Effector memory CD8-positive, alpha-beta T cell (primary cell): ENCODE measurements at places on chromosomes 6 and 20.

GRCh38 chr20:38143646-38144554, 21.2 kb downstream of the TGM2 start:
- DNase-seq, result no peak

DNA sequence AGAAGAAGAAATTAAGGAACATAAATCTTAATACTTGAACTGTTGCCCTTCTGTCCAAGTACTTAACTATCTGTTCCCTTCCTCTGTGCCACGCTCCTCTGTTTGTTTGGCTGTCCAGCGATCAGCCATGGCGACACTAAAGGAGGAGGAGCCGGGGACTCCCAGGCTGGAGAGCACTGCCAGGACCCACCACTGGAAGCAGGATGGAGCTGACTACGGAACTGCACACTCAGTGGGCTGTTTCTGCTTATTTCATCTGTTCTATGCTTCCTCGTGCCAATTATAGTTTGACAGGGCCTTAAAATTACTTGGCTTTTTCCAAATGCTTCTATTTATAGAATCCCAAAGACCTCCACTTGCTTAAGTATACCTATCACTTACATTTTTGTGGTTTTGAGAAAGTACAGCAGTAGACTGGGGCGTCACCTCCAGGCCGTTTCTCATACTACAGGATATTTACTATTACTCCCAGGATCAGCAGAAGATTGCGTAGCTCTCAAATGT, 17.1 kb downstream of the IRF4 start:
- DNase-seq, result no peak

DNA sequence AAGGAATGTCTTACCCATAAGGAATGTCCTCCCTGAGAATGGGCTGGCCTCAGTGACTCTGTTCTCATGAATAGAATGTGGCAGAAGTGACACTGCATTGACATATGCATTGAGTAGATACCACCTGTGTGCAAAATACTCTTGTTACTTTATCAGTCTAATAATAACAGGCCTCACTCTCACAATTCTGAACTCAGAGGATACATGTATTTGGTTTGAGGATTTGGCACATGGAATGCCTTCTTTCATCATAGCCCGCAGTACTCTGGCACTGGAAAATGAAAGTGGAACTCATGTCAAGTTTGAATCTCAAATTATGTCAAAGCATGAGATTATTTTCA, 52.9 kb upstream of the PLCB4 start:
- no peak for DNase-seq

DNA sequence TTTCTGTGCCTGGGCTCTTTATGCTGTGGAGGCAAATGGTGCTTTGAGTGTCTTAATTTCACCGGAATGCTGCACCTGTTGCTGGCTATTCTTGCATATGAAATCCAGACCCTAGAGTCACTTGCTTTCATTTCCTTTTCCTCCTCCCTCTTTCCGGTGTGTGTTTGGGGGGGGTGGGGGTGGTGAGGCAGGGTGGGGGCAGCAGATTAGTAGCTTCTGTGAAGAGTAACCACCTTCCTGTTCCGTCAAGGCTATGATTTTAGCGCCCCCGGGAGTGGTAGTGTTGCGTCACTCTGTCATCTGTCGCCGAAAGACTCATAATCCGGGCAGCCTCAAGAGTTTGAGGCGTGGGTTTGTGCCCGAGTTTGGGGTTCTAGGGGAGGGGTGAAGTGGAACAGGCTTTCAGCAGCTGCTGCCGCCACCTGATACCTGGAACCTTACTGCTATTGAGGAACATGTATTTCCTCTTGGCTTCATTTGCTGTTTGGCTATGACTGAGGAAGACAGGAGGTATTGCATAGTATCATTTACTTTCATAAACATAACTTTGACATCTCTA, 49.1 kb downstream of the UTRN start:
- DNase-seq, result peak; percentile 63

- no peak for DNase-seq
Observed at GRCh38 chr20:41068806-41069205, 40.2 kb downstream of the TOP1 start.

DNA sequence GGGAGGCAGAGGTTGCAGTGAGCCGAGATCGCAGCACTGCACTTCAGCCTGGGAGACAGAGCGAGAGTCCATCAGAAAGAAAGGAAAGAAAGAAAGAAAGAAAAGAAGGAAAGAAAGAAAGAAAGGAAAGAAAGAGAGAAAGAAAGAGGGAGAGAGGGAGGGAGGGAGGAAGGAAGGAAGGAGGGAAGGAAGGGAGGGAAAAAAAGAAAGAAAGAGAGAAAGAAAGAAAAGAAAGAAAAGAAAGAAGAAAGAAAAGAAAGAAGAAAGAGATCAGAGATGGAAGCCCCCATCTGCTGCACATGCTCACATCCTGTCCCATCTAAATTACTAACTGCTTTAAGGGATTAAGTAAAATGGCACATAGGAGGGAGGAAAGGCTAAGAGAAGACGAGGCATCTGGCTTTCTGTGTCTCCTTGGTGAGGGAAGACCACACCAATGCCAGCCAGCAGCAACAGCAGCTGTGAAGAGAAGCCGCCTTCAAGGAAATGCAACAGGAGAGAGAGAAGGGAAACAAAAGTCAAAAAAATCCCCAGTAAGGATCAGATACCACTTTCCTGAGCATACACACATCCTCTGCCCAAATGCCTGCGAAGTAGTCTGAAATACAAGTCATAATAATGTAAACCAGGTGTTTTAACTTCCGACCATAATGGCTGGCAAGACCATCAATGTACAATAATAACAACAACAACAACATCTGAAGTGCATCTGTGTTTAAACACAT, 300.2 kb upstream of the JARID2 start:
- no peak for DNase-seq

GRCh38 chr6:132730560-132730959, 16.7 kb upstream of the VNN1 start:
- no peak for DNase-seq

- DNase-seq, result no peak
Observed at GRCh38 chr20:34574426-34574825, 15.9 kb downstream of the MAP1LC3A start.

- DNase-seq, result no peak
Observed at GRCh38 chr6:22101163-22101562, 195.7 kb downstream of the PRL start.

DNA sequence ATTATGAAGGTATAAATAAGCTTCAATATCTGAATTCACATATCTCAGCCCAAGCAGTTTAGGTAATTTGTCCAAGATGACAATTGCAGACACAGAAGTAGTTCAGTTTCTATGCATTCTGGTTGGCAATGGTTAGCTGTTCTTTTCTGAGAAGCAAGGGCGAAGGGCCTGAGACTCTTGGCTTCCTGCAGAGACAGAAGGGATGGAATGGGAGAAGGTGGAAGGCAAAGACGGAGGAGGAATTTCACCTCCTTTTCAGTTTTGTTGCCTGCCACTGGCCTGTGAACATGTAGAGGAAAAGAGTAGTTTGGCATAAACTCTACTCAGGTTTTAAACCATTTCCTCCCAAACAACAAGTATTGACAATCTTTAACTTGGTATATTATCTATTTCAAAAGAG, 180.7 kb upstream of the HS3ST5 start:
- DNase-seq, result no peak

DNA sequence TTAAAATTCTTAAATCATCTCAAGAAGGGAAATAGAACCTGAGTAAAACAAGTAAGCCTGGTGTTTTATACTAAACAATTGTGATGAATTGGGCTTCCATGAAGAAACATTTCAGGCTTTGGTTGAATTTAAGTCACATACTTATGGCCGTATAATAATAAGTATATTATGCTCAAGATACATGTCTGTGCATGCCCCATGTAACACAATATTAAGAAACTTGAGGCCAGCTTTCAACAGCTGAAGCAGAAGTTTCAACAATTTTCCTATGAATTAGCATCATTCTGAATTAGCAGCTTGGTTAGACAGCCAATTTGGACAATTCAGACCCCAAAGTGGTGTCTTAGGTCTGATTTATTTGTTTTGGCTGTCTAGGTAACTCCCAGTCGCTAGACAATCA, 243.7 kb downstream of the MYLK4 start:
- no peak for DNase-seq
